Activated naive CD8-positive, alpha-beta T cell treated with anti-CD3 and anti-CD28 coated beads, Interleukin-2, amount 50 U/mL, for 24 hours (primary cell): ENCODE measurements at places on chromosomes 11 and 22.

GRCh38 chr11:11422411-11423128 lies 69.5 kb upstream of the CSNK2A3 start:
- no peak for DNase-seq

- no peak for DNase-seq
Measured at GRCh38 chr11:16790486-16791190, 52.2 kb downstream of the C11orf58 start.

- DNase-seq: peak; percentile 33
Measured at GRCh38 chr22:44702479-44703198, 635 bp downstream of the PRR5 start.

GRCh38 chr11:90326647-90327046 lies 103.8 kb upstream of the CHORDC1 start:
- no peak for DNase-seq

GRCh38 chr22:47738472-47739013 lies 976.1 kb downstream of the TBC1D22A start:
- DNase-seq: no peak
